ENCODE measurements at places on chromosomes 1 and 21.

GRCh38 chr1:3924825-3925220, 24.8 kb upstream of the C1orf174 start:
- DNase-seq, result no peak

DNA sequence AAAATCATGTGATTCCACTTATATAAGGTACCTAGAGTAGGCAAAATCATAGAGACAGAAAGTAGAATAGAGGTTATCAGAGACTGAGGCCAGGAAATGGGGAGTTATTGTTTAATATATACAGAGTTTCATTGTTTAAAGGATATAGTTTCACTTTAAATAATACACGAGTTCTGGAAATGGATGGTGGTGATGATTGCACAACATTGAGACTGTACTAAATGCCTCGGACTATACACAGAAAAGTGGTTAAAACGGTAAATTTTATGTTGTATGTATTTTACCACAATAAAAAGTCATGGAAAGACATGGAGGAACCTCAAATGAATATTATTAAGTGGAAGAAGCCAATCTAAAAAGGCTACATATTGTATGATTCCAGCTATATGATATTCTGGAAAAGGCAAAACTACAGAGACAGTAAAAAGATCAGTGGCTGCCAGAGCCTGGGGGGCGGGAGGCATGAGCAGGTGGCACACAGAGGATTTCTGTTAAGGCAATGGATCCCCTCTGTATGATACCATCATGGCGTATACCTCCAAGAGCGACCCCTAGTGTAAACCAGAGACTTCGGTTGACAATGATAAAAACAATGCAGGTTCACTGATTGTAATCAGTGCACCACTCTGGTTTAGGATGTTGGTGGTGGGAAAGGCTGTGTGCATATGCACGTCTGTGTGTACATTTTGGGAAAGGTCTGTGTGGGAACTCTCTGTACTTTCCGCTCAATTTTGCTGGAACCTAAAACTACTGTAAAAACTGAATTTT, 7.5 kb downstream of the C1orf198 start:
- no peak for DNase-seq

GRCh38 chr1:55938376-55938850, 641.0 kb downstream of the PLPP3 start:
- DNase-seq, result no peak

DNA sequence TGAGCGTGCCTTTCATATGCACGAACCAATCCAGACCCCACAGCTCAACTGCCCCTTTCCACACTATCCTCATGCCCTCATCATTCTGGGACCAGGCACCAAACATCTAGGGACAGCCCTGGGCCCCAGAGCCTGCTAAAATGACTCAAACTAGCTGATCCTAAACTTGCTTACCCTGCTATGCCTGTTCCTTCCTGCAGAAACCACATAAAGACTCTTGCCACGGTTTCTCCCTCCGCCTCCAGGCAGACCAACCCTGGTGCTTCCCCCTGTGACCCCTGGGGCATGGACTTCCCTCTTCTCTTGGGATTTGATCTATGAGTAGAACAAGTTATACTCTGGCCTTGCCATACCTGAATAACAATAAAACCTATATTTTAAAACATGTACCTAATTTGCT, 138.0 kb upstream of the CD34 start:
- no peak for DNase-seq

GRCh38 chr1:101367630-101368029, 130.8 kb downstream of the S1PR1 start:
- DNase-seq, result no peak

DNA sequence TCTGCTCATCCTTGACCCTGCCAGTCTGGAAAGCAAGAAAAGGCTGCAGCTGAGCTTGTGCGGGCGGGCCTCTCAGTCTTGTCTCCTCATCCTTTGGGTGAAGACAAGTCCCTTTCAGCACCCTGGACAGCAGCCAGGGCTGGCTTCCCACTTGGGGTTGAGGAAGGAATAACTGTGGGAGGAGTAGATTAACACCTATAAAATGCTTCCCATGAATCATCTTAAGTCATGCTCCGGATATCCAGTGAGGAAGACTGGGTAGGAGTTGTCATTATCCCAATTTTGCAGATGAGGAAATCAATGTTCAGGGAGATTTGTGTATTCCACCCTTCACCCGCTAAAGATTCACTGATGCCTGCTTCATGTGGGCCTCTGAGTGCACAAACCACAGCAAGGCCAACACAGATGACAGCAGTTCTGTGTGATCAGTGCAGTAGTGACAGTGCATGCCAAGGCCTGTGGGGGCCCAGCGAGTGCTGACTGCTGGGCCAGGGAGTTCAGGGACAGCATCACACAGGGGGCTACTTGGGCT, 20.1 kb upstream of the COL16A1 start:
- DNase-seq, result peak; percentile 17

- DNase-seq, result no peak
These were observed 120.9 kb upstream of the ZBTB40 start for GRCh38 chr1:22330760-22331119.

GRCh38 chr1:165174491-165174890, 182.0 kb downstream of the LMX1A start:
- DNase-seq, result no peak

DNA sequence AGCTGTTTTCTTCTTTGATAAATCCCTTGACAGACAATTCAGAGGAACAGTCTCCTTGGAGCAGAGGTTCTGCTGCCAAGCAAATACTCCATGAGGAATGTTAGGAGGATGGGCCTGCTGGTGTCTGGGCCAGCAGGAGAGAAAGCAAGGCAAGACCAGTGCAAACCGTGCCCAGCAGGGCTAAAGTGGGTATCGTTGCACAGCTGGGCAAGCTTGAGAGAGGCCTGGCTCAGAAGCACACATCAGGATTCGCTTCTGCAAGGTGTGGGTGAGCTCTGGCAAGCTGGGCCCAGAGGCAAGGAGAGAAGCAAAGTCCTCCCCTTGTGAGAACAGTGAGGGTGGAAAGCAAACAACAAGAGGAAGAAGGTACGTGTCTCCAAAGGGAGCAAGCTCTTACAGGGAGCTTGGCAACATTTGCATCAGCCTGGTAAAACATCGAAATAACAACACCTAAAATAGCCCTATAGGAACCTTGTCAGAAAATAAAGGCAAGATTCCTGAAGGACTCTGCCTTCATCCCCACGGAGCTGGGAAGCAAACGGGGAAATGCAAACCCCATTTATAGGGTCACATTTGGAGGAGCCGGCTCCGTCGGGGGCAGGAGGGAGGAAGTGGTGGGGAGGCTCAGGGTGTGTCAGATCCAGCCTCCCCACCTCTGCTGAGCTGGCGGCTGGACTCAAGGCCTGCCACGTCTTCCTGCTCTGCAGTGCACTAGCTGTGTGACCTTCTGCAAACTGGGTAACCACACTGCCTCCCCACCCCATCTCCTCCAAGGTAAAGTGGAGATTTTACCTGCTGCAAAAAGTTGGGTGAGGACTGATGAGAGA, 62.3 kb upstream of the HIVEP3 start:
- no peak for DNase-seq
